ENCODE measurements at places on chromosomes 4 and X.
A peak's percentile ranks its signal among the peaks of the same experiment; 100 is the strongest.

GRCh38 chr4:184762100-184762499 lies 28.2 kb upstream of the CENPU start:
- no peak for DNase-seq

GRCh38 chr4:162162672-162163071 lies 1.1 kb downstream of the FSTL5 start:
- no peak for DNase-seq

DNA sequence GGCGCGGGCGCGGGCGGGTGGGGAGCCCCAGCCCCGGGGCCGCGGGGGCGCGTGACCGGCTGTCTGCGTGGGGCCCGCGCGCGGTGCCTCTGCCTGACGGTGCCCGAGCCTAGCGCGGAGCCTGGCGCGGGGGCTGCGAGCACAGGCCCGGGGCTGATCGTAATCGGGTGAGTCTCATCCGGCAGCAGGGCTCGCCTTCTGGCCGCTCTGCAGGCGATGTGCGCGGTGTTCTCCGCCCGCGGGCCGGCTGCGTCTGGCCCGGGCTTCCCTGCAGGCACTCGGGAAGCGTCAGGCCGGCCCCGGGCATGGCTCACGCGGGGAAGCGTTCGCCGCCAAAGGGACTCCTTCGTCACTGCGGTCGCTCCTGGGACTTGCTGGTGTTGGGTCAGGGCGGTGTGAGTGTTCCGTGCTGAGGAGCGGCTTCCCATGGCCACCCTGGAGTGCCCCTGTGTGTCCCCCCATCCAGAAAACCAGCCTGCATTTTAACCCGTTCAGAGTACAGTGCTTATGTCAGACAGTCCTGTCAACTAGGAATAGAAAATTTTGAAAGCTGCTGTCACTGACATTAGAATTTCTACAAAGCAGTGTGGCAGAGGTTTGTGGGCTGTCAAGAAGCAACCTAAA lies 40.6 kb downstream of the FAM149A start:
- no peak for DNase-seq

DNA sequence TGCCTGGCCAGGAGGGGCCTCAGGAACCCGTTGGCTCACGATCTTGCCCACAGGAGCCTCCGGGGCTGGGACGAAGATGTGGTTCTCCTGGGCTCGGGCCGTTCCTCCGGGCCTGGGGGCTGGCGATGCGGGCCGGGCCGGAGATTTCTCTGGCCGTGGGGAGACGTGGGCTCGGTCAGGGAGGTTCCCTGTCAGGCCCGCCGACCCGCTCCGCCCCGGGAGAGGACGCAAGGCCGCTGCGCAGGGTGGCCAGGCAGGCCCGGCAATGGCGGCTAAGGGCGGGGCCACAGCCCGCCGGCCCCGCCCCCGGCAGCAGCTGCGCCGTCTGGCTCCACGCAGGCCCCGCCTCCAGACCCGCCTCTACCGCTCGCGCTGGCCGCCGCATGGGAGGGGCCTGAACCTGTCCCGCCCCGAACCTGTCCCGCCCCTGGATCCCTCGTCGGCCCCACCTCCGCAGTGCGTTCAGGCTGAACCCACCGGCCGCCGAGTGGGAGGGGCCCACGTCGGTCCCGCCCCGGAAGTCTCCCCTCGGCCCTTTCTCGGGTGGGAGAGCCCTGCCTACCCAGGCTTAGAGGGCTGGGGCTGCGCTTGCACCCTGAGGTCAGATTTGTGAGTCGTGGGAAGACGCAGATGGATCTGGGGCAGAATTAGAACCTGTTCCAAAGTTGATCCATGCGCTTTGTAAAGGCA lies at the start of gene FAM3A:
Gene FAM3A (minus strand): TSS at position 267 of the 690 bp plus-strand sequence. CDS start 460 bp downstream, outside the sequence.
- DNase-seq, result peak; percentile 40

GRCh38 chrX:87526281-87526680 lies 8.7 kb downstream of the KLHL4 start:
- no peak for DNase-seq

DNA sequence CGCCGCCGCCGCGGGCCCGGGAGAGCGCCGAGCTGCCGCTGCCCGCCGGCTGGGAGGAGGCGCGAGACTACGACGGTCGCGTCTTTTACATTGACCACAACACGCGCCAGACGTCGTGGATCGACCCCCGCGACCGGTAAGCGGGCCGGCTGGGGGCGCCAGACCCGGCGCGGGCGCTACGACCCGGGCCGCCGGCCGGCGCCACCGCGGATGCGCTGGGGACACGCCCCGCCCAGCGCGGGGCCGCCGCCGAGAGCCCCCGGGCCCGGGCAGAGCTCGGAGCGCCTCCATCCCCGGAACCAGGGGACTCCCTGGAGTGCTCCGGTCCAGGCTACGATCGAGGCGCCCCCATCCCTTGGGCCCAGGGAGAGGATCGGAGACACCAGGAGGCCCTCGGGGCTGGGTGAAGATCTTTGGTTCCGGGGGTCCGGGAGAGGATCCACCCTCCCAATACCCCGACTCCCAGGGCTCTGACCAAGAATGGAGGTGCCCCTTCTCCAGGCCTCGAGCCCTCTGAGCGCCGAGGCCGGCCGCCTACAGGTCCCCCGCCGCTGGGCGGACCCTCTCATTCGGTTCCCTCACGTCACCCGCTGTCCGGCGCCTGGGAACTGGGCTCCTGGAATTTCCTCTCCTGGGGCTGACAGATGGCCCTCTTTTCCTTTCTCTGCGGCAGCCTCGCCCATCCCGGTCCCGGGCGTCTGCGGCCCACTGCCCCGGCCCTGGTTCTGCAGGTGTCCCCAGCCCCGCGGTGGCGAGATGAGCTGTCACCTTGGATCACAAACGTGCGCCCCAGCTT lies 48.8 kb downstream of the CLDN34 start:
- no peak for DNase-seq

DNA sequence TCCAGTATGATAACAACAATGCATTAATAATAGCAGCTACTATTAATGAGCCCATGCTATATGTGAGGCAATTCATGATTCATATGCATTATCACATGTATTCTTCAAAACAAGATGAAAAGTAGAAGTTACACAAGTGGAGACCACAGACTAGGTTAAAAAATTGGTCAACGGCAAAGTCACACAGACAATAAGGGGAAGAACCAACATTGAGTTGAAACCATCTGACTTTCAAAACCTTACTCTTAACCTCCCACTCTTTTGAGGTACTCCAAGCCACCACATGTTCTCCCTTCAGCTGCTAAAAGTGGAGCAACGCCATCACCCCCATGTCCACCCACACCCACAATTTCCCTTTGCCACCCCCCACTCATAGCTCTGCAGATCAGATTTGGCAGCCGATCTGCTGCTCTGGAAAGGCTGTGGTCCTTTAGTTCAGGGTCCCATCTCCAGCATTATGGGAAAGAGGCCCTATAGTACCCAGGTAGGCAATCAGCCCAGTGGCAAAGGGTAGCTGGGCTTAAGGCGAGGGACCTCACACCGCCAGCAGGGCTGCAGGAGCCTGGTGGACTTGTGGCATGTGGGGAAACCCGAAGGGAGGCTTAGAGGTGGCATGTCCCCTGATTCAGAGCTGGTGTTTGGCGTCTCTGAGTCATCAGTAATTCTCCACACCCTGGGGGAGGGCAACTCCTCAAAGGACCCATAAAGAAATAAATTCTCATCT lies 33.5 kb upstream of the CYBB start:
- no peak for DNase-seq

DNA sequence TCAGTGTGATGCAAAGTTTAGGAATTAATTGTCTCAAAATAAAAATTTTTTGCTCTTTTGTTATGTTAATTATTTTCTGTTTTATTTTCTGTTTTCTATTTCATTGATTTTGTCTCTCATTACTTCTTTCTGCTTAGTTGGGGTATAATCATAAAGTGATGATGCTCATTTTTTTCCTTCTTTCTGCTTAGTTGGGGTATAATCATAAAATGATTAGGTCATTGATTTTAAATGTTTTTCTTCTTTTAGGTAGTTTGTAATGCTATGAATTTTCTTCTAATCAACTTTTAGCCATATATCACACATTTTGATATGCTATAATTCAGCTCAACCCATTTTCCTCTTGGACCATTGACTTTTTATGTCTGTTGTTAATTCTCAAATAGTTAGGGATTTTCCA lies 43.7 kb downstream of the NEUROG2 start:
- DNase-seq, result no peak

DNA sequence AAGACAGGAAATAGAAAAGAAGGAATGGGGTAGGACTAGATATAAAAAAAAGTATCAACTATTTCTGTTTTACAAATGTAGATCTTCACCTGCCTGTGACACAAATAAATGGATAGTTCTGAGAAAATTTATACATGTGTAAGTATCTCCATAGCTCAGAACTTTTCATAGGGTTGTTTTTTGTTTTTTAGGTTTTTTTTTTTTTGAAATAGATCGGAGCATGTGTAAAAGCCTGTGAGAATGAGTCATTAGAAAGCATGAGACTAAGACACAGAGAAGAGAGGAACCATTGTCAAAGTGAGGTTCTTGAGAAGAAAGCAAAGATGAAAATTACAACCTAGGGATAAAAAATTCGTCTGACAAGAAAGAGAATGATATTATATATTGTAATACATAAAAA lies 481.6 kb downstream of the PABPC4L start:
- no peak for DNase-seq

GRCh38 chr4:158671665-158671914 lies at the start of gene C4orf46:
TSS of gene C4orf46 (minus strand) at chr4:158671887. CDS start at chr4:158671801, 86 bp downstream.
- no peak for DNase-seq

- DNase-seq, result no peak
These were observed 73.9 kb downstream of the SORBS2 start for GRCh38 chr4:185738038-185738552.
